ENCODE measurements at places on chromosomes 5 and 9.

DNA sequence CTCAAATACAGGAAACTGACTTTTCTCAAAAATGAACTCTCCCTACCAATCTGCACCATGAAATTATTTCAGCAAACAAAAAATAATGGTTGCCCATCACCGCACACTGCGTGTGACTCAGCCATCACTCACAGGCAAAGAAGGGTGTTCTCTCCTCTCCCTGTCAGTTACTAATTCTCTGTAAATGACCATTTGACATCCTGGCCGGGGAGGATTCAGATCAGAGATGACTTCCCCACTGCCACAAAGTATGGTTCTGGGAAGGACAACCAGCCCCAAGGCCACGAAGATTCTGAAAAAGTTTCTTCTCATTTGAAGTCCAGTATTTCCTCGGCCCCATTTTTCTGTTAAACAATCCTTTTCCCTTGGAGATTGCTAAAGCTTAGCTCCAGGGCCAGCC lies 199.4 kb downstream of the AUH start:
- DNase-seq, result no peak

GRCh38 chr9:113659740-113660139 lies 196.2 kb downstream of the RGS3 start:
- no peak for DNase-seq

DNA sequence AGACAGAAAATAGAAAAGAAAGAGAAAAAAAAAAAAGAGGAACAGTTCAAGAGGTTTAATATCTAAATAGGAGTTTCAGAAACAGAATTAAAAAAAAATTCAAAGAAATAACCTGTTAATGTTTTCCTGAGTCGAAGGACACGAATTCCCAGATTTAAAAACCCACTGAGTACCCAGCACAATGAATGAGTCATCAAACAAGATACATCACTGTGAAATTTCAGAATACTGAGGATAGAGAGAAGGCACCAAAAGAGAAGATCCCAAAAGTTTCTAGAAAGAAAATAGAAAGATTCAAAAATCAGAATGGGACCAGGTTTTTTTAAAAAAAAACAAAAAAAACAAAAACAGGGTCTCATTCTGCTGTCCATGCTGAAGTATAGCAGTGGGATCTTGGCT lies 8.8 kb downstream of the CDO1 start:
- no peak for DNase-seq

DNA sequence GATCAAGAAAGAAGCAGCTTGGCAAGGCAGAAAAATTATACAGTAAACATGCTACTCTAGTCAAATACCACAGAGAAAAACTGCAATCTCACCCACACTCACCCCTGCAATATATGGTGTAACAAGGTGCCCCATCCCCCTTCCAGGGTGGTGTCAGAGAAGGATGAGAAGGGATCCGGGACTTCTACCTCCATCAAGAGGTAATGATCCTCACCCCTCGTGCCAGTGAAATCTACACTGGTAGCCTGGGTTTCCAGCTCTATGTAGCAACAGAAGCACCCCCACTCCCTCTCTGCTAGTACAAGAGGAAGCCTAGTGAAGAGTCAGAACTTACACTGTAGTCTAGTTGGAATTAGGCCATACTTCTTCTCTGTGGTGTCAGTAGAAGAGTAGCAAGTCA lies 18.9 kb downstream of the SLCO4C1 start:
- no peak for DNase-seq

- DNase-seq, result no peak
Measured at GRCh38 chr5:11946317-11946716, 42.1 kb upstream of the CTNND2 start.

DNA sequence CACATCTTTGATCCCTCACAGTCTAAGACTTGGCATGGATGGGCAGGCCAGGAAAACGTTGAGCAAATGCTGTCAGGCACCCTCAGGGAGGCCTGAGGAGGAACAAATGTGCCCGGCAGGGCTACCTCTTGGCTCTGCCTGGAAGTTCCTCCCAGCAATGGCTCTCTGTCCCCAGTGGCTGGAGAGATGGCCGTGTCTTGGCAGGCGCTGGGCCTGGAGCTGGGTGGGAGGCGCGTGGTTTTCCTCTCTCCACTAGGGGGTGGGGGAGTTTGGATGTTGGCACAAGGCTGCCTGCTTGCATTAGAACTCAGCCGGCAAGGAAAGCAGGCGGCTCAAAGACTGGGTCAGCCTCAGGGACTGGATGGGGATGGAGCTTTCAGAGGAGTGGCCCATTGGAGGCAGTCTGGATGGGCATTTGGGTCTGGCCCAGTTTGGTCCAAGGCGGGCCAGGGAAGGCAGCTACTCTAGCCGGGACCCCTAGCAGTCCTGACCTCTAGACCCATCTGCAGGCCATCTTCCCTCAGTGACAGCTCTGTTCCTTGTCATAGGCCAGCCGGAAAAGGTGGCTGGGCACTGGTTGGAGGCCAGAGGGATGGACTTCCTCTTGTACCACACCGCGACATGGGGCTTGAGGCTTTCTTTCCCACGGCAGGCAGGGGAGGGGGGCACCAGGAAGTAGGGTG lies 68.2 kb upstream of the STC2 start:
- no peak for DNase-seq

DNA sequence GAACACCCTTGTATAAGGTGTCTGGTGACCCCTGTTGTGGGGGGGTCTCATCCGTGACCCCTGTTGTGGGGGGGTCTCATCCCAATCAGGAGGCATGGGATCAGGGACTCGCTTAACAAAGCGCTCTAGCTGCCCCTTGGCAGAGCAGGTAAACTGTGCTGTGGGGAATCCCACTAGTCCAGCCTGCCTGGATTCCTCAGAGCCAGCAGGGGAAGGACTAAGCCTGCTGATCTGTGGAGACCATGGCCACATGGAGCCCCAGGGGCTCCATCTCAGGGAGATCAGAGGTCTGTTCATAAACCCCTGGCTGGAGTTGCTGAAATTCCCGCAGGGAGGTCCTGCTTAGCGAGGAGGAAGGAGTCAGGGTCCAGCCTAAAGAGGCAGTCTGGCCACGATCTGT lies 45.8 kb upstream of the TXNDC8 start:
- DNase-seq, result no peak

GRCh38 chr9:35294556-35294955 lies 132.7 kb downstream of the UNC13B start:
- no peak for DNase-seq

DNA sequence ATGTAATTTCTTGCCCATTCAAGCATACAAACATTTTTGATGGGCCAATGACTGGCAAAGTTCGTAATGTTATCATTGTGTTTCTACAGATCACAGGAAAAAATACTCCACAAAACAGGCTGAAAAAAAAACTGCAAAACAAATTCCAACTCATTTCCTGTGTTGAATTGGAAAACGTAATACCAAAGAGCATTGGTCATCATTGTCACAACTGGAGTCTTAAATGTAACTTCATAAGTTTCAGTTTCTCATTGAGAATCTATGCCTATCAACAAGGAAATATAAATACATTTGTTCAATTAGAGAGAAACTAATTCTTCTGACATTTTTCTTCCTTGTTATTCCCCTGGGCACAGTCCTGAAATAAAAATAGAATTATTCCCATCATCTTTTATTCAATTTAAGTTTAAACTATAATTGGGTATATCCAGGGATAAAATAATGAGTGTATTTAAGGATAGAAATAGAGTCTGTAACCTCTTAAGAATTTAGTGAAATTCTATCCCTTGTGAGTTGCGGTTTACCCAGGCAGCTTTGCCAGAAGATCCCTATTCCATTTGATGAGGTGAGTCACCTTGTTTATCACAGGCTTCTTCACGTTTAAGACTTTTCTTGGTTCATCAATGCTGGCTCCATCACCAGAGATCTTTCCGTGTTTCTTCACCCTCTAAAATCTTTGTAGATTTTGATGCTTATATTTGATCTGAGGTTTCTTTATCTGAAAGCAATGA lies 112.7 kb upstream of the ITGA1 start:
- DNase-seq, result no peak

DNA sequence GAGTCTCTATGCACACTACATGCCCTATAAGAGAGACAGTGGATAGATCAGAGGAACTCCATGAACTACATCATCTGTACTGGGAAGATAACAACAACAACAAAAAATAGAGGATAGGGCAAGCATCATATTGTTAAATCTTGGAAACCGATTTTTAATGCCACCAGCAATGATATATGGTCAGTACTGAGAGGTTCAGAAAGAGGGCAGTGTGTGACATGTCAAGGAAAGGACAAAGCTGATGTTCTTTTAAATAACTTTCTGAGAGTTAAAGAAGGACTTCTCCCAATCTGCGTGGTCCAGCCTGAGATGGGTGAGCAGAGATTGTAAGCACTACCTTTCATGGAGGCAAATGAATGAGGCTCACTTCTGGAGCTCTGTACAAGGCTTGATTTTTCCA lies 62.0 kb upstream of the PHF24 start:
- DNase-seq, result no peak

DNA sequence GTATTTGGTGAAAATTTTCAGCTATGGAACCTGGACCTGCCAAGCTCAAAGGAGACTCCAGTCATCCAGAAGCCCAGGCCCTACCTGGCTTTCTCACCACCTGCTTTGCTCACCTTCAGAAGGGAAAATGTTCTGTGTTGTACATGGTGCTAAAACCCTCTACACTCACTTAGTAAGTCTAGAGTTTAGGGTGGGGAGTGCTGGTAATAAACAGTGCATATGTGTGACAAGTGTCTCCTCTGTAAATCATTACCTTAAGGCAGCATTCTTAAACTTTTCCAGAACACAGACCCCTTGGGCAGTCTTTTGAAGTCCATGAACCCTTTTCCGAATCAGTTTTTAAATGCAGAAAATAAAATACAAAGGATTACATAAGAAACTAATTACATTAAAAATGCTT lies 248.8 kb upstream of the PIK3R1 start:
- no peak for DNase-seq

GRCh38 chr5:111135363-111135762 lies 43.2 kb downstream of the WDR36 start:
- DNase-seq, result no peak

GRCh38 chr5:59190746-59191145 lies 607.9 kb downstream of the RAB3C start:
- no peak for DNase-seq

GRCh38 chr5:126883564-126884245 lies 106.8 kb downstream of the LMNB1 start:
- DNase-seq, result no peak

DNA sequence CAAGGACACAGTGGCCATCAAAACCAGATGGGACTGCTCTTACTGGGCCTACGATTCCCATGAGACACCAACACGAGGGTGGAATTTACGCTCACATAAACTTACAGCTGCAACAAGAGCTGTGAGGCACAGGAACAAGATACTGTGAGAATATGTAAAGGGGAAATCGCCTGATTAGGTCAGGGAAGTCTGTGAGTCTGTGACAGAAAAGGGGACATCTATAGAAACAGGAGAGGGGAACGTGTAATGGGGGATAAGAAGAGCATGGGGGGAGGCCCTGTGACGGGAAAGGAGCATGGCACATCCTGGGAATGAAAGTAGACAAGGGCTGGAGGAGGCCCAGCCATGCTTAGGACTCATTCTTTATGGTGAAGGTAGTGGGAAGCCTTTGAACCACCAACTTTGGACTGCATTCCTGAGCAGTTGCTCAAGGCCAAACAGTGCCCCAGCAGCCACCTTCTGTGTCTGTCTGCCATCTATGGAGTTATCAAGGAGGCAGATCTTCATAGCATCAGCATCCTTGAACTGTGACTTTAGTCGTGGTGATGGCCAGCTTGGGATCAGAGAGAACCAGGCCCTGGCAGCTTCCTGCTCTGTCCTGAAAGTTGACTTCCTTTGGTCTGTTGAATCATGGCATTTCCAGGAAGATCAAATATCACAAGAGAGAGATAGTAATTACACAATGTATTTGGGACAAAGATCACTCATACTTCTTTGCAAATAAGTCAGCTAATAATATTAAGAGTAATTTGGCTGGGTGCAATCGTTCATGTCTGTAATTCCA lies 87.9 kb upstream of the FAM169A start:
- no peak for DNase-seq

DNA sequence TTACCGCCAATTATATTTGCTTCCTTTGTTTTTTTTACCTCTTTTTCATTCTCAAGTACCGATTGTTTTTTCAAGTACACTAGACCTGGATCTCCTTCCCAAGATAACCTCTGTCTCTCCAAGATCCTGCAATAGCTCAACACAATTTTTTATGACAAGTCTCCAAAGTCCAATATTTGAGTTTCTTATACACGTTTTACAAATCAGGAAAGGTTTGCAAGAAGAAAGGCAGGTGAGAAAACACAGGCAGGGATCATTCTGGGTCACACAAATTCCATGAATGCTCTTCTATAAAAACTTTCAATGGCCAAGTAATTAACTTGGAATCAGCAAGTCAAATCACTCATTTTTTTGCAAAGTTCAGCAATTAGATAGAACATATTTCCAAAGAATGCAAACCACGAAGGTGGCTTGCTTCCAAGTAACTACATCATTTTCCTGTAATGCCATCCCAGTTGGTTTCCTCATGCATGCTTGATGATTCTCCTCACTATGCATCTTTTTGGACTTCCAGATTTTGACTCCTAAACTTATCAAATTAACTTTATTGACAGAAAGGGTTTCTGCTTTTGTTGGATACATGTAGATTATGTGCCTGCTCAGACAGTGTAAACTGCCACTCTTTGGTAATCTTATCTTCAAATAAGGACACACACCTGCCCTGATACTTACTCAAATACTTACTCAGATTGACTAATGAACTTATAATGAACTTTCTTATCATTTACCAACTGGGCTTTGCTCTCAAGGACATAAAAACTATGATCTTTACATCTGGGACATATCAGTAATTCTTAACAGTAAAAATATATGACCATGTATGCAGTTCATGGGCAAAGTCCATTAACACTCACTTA lies 24.7 kb upstream of the IFNE start:
- DNase-seq, result no peak
